CD8-positive, alpha-beta T cell (primary cell): ENCODE measurements at places on chromosomes 1 and 21.

- DNase-seq: no peak
Observed at GRCh38 chr1:21674957-21675356, 5.8 kb upstream of the RAP1GAP start.

GRCh38 chr1:153057375-153057774, at the start of gene SPRR2A:
Gene SPRR2A, minus strand, starts transcription at chr1:153057512. Its CDS starts 777 bp downstream, at chr1:153056735.
- DNase-seq: no peak

DNA sequence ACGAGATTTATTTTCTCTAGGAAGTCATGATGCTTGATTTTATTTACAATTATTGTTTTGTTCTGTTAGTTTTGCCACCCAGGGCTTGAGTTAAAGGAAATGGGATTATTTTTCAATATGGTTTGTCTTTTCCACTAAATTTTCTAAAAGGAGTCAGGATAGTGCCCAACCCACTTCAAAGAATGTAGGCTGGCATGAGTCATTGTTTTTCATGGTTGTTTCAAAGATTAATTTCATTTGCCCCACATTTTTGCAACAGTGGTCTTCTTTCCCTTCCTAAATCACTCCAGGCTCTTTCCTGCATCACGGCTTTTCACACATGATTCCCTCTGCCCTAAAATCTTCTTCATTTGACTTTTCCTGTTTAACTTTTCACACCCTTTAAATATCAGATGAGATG, 2.5 kb downstream of the SLAMF6 start:
- DNase-seq: no peak

- DNase-seq: peak; percentile 28
Observed at GRCh38 chr21:43361493-43362296, 65.2 kb downstream of the SIK1 start.

GRCh38 chr21:43979654-43980053, 32.5 kb upstream of the TRAPPC10 start:
- DNase-seq: no peak

GRCh38 chr1:3275471-3276340, 178.8 kb upstream of the ARHGEF16 start:
- DNase-seq: no peak

GRCh38 chr1:245099401-245099800, 55.4 kb upstream of the KIF26B start:
- DNase-seq: no peak

DNA sequence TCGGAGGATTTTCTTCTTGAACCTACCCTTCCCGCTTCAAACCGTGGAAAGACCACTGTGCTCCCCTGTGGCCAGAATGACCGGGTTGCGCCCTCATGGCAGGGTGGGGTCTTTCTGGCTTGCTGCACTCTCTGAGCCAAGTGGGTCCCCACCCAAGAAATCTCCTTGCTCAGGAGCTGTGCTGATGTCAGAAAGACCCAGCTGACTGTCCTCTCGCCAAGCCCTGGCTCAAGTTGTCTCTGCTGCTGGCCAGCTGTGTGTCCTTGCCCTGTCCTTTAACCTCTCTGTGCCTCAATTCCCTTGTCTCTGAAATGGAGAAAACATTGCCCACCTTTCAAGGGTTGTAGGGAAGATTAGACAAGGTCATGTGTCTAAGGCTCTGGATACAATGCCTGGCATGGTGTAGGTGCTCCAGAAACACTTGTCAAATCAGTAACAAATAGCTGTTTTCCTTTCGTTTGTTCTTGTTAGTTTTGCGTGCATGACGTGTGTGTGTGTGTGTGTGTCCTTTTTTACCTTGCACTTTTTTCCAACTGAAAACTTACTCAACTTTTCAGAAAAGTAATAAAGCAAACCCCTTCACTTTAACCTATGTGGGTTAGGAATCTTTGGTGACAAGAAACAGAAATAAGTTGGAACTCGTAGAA, 41.1 kb upstream of the RPL11 start:
- no peak for DNase-seq

DNA sequence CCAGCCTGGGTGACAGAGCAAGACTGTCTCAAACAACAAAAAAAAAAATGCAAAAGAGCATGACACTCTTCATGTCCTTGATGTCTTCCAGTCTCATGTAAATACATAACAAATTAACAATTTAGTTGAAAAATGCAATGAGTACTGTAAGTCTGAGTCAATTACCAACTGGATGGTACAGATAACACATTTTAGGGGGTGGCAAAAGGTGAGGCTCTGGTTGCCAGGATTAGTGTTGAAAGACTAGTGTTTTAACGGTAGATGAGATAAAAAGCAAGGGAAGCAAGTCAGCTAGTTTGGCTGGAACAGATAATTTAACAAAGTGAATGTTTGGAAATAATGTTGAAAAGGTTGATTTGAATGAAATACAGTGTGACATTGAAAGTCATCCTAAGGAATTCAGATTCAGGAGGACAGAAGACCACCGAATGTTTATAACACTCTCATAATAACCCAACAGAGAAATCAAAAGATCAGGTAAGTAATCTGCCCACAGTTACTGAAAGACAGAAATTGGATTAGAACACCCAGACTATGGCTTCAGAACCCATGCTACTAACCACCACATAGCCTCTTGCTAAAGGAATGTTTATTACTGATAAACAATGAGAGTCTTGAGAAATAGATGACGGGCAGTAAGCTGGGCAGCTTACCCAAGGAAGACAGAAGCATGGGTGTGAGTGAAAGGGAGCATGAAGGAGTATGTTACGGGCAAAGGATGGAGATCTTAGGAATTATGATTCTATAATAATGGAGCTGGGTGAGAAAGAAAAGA, 312.4 kb downstream of the HMCN1 start:
- DNase-seq: no peak

DNA sequence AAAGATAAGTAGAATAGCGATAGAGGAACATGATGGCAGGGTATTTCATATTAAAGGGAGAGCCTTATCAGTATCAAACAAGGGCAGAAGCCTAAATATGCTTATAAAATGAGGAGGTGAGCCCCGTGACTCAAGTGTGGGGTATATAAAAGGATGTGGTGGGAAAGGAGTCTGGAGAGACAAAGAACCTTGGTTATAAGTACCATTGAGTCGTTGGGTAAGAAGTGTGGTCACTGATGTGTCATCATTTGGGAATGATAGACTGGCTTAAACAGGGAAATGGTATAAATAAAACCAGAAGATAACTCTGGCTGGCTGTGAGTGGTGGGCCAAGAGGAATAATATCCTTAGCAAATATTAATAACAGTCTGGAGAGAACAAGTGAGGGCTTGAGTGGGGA, 10.9 kb upstream of the CD5L start:
- DNase-seq: no peak

GRCh38 chr1:90457985-90458384, 259.1 kb downstream of the BARHL2 start:
- DNase-seq: no peak

GRCh38 chr1:218616681-218617080, 271.5 kb downstream of the TGFB2 start:
- no peak for DNase-seq

DNA sequence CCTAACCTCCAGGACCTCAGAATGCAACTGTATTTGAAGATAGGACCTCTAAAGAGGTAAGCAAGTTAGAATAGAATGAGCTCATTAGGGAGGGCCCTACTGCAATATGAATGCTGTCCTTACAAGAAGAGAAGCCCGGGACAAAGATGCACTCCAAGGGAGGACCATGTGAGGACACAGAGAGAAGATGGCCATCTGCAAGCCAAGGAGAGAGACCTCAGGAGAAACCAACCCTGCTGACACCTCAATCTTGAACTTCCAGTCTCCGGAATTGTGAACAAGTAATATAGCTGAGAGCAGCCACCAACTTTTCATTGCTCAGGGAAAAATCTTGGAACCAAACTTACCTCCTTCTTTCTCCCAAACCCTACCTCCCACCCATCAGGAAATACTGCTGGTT, 15.0 kb upstream of the GALNT2 start:
- no peak for DNase-seq

DNA sequence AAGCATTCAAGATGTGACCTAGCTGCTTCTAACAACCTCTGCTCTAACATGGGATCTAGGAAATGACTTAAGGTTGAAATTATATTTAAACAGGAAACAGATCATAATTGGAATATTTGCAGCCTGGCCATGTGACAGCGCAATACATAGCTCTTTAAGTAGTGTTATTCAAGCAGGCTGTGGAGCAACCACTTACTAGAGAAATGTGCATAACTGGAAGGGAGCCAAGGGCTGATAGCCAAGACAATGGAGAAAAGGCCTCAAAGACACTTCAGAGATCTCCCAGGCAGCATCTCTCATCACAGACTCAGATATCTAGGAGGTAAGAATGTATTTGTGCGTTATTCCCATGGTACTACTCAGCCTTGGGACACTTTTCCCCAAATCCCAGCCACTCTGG, 823.0 kb upstream of the PRMT6 start:
- DNase-seq: no peak

- peak; percentile 27 for DNase-seq
Observed at GRCh38 chr1:15833069-15833679, 14.3 kb upstream of the SPEN start.

DNA sequence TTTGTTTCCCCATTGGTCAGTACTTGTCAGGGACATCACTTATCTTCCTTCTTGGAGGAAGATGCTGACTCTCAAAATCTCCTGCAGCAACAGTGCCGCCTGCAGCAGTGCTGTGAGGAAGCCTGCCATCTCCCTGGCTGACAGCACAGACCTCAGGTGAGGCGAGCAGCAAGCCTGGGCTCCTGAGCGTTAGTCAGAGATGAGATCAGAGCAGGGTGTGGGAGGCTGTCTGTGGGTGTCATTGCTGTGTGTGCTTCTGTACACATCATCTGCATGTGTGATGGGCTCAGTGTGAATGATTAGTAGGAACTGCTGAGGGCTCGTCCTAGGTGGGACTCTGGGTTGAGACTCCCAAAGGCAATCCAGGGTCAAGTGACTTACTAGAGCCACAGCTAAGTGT, 6.1 kb downstream of the STRIP1 start:
- no peak for DNase-seq

GRCh38 chr1:180515857-180516388, 13.5 kb upstream of the ACBD6 start:
- DNase-seq: peak; percentile 58

DNA sequence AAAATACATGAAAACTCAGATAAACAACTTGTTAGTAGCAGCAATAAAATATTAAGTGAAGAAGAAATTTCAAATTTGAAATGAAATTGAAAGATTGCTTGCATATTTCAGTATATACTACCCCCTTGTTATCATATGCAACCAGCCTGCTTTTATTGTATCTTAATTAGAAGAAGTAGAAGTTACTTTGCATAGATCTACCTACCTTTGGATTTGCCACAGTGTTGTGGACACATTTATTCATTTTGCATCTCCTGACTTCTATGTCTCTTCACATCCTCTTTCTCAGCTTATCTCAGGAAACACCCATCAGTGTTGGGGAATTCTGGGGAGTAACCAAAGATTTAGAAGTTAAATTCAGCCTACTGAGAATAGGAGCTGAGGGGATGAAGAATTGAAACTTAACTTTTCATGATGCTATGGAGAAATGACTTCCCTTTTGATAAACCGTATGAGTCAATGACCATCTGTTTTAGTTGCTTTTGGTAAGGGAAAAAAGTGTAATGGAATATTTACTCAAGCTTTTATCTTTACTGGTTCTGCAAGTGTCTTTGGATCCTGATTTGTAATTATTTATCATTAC, 96.9 kb downstream of the RGL1 start:
- no peak for DNase-seq

GRCh38 chr1:152836870-152837269, 5.8 kb upstream of the LCE6A start:
- DNase-seq: no peak

DNA sequence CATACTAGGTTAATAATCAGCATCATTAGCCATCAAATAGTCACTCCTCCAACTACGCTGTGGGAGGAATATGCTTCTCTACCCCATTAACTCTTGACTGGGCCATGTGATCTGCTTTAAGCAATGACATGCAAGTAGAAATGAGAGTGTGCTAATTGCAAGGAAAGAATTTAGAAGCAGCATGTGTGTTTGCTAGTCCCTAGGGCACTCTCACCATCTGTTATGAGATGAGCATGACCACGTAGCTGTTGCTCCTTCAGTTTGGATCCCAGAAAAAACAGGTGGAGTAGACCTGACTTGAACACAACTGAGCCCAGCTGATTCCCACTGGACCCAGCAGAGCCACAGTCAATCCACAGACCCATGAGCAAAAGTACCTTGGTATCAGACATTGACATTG, 19.7 kb upstream of the RGS7 start:
- no peak for DNase-seq

GRCh38 chr1:192904438-192904895, 95.6 kb downstream of the RGS2 start:
- DNase-seq: no peak
